Tongue (tissue), 3 donors: ENCODE measurements at places on chromosomes 13 and 19.

DNA sequence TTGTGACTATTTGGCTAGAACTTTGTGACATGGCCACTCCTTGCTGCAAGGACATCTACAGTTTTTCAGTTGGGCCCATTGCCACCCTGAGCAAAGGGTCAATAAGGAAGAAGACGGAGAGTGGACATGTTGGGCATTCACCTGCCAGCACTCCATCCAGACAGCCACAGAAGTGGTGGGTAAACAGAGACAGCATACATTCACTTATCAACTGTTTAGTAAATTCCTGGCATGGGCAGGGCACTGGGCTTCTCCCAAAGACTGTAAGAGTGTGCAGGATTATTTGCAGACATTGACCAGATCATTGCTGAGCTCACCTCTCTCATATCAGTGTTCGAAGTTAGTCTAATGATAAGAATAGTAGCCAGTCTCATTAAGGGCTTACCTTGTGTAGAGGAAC, 29.2 kb downstream of the SIPA1L3 start:
- DNase-seq: no peak

DNA sequence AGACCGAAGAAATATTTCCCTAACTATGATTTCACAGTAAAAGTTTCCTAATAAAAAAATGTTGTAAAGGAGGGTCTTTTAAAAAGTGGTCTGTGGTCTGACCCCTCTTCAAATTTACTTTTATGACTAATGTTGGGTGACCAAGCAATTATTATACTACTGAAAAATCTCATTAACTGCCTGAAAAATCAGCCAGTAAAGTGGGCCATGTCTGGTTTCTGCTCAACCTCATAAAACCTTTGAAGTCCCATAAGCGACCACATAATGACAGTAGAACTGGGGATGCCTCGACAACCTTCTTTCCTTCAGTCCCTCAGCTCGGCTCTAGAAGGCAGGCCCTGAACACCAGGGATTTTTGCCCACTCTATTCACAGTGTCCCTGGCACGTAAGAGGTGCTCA, 434.3 kb downstream of the EFNB2 start:
- DNase-seq: no peak

GRCh38 chr19:7549429-7550148, 14.1 kb downstream of the PNPLA6 start:
- no peak for DNase-seq

DNA sequence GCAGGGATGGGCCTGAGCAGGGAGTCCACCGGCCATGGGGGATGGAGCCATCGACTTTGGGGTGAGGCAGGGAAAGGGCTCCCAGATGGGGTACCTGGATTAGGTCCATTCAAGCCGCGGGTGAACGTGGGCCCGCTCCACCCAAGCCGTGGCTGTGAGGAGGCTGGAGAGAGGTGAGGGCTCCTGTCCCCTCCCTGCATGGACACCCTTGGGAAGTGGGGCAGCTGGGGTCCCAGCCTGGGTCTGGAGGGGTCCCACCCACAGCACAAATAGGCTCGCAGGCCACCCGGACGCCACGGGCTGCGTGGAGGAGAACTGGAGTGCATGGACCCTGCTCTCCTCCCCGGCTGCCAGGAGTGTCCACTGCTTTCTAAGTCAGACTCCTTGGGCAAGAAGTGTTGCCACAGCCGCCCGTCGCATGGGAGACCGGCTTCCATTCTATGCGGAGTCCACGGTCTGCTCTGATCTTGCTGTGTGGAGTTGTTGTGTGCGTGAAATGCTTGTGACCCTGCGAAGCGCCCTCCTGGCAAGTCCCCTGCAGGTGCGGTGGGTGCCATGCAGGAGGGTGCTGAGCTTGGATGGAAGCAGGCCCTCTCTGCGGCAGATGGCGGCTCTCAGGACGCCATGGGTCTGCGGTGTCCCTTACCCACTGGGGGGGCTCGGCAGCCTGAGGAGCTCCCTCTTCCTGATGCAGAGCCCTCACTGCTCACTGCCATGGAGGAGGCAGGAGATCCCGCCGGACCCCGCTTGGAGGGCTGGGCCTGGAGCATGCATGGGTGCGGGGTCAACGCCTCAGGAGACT, 2.0 kb downstream of the DAZAP1 start:
- no peak for DNase-seq

GRCh38 chr13:31179754-31180153, 18.1 kb upstream of the HSPH1 start:
- no peak for DNase-seq

DNA sequence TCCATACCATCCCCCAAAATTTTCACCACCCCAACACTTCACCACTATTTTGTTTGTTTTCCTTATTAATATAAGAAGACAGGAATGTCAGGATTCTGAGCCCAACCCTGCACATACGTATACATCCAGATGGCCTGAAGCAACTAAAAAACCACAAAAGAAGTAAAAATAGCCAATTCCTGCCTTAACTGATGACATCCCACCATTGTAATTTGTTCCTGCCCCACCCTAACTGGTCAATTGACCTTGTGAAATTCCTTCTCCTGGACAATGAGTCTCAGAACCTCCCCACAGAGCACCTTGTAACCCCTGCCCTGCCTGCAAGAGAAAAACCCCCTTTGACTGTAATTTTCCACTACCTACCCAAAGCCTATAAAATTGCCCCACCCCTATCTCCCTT, 132.5 kb downstream of the ZNF675 start:
- DNase-seq: no peak

- DNase-seq: no peak
Measured at GRCh38 chr19:10846500-10847202, 1.6 kb upstream of the C19orf38 start.
